ENCODE measurements at places on chromosomes 13 and 19. TPM values are rescaled to one million over a fixed set of nuclear protein-coding genes. Genes with fewer than 3 reads are reported as not detected.

GRCh38 chr13:107817647-107818287, 397.6 kb downstream of the LIG4 start:
- no peak overlapping the region for H3K27ac ChIP-seq
- no peak for DNase-seq
- H3K36me3 ChIP-seq: no peaks in the 10 kb centered on the region
- H3K4me1 ChIP-seq: no peaks in the 10 kb centered on the region
- no peak overlapping the region for H3K4me3 ChIP-seq

Gene SLC6A16
- total RNA-seq: 0.31 TPM

GRCh38 chr13:35832551-35832950, 298.6 kb downstream of the DCLK1 start:
- no peak for DNase-seq
- H3K4me1 ChIP-seq: no peaks in the 10 kb centered on the region
- H3K27ac ChIP-seq: no peak overlapping the region
- no peaks in the 10 kb centered on the region for H3K27me3 ChIP-seq
- H3K4me3 ChIP-seq: no peak overlapping the region
- H3K36me3 ChIP-seq: no peaks in the 10 kb centered on the region

DNA sequence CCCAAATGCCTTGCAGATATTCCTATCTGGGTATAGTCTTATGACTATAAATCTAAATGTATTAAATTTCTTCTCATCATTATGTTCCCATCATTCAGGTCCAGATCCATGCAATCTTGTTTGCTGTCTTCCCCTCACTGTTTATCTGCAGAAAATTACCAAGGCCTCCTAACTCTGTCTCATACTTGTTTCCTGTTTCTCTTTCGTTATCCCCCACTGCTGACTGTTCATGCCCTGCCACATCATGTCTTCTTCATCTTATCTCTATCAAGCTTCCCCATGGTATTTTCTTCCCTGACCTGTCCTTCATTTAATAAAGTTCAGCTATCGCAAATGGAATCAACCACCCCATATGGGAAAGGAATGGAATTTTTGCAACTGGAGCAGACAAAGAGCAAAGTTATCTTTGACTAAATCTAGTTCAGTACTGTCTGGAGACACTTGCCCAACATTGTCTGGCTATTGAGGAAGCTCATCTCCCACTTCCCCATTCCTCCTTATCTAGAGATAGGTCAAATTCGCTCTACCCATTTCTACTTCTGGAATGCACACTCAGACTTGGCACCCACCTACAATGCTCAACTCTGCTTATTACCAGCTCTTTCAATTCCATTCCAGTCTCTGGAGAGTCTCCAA, 1358.1 kb downstream of the EFNB2 start:
- no peak overlapping the region for H3K27ac ChIP-seq
- H3K4me1 ChIP-seq: no peaks in the 10 kb centered on the region
- DNase-seq: no peak
- H3K36me3 ChIP-seq: no peaks in the 10 kb centered on the region
- no peak overlapping the region for H3K4me3 ChIP-seq

DNA sequence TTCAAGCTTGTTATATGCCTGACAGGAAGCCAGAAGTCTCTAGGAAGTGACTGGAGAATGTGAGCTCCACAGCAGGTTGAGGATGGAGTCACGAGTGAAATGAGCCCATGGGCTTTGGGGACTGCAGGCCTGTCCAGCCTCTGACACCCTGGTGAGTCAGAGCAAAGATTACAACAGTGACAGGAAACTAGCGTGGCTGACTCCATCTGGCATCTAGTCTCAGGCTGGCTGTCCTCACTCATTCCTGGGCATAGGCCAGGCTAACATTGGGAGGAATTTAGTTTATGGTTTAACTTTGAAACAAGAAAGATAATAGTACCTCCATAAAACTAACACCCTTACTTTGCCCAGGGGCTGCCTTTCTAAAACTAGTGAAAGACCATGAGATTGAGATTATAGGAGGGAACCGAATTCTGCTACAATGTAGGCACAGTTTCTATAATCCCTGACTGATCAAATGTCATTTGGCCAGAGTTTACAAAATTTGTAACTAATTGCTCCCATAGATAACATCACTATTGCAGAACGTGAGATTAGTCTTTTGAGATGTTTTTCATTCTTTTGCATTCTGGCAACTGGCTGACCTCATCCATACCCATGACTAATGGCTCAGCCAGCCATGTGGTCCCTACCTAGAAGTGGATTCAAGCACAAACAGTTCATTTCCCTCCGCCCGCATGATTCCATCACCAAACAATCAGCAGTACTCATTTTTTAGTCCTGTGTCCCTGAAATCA, 28.4 kb downstream of the PSG1 start:
- no peaks in the 10 kb centered on the region for H3K4me1 ChIP-seq
- H3K36me3 ChIP-seq: no peaks in the 10 kb centered on the region
- no peak overlapping the region for H3K4me3 ChIP-seq
- H3K27me3 ChIP-seq: no peaks in the 10 kb centered on the region
- DNase-seq: peak; percentile 11
- H3K27ac ChIP-seq: no peak overlapping the region

Gene CYP4F8
- total RNA-seq: not detected

DNA sequence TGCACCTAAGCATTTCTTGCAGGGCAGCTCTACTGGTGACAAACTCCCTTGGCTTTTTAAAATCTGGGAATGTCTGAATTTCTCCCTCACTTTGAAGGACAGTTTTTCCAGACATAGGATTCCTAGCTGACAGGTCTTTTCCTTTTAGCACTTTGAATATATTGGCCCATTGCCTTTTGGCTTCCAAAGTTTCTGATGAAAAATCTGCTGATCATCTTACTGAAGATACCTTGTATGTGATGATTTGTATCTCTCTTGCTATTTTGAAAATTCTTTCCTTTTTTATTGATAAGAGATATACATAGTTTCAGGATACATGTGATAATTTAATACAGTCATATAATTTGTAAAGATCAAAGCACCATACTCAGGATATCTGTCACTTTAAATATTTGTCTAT, 211.1 kb downstream of the ZIC5 start:
- no peak overlapping the region for H3K27ac ChIP-seq
- H3K27me3 ChIP-seq: no peaks in the 10 kb centered on the region
- H3K4me3 ChIP-seq: no peak overlapping the region
- no peaks in the 10 kb centered on the region for H3K4me1 ChIP-seq
- no peaks in the 10 kb centered on the region for H3K36me3 ChIP-seq

DNA sequence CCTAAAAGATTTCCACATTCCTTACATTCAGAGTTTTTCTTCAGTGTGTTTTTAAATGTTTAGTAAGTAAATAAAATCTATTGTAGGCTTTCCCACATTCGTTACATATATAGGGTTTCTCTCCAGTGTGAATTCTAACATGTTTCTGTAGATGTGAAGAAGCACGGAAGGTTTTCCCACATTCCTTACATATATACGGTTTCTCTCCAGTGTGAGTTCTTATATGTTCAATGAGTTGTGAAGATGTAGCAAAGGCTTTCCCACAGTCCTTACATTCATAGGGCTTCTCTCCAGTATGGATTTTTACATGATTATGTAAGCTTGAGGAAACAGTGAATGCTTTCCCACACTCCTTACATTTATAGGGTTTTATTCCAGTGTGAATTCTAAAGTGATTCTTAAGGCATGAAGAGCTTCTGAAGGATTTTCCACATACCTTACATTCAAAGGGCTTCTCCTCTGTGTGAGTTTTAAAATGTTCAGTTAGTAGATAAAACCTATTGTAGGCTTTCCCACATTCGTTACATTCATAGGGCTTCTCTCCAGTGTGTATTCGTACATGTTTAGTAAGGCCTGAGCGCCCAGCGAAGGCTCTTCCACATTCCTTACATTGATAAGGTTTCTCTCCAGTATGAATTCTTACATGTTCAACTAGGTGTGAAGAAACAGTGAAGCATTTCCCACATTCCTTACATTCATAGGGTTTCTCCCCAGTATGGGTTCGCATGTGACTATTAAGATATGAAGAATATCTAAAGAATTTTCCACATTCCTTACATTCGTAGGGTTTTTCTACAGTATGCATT, 18.2 kb downstream of the ZNF121 start:
- H3K4me3 ChIP-seq: no peak overlapping the region
- no peaks in the 10 kb centered on the region for H3K27me3 ChIP-seq
- no peak overlapping the region for H3K27ac ChIP-seq
- no peaks in the 10 kb centered on the region for H3K4me1 ChIP-seq

- no peaks in the 10 kb centered on the region for H3K27me3 ChIP-seq
- DNase-seq: no peak
- no peak overlapping the region for H3K27ac ChIP-seq
- H3K4me1 ChIP-seq: no peaks in the 10 kb centered on the region
- H3K36me3 ChIP-seq: no peaks in the 10 kb centered on the region
These were observed 226.4 kb downstream of the SUCLA2 start for GRCh38 chr13:47774671-47774994.

Gene OVOL3
- not detected for total RNA-seq

DNA sequence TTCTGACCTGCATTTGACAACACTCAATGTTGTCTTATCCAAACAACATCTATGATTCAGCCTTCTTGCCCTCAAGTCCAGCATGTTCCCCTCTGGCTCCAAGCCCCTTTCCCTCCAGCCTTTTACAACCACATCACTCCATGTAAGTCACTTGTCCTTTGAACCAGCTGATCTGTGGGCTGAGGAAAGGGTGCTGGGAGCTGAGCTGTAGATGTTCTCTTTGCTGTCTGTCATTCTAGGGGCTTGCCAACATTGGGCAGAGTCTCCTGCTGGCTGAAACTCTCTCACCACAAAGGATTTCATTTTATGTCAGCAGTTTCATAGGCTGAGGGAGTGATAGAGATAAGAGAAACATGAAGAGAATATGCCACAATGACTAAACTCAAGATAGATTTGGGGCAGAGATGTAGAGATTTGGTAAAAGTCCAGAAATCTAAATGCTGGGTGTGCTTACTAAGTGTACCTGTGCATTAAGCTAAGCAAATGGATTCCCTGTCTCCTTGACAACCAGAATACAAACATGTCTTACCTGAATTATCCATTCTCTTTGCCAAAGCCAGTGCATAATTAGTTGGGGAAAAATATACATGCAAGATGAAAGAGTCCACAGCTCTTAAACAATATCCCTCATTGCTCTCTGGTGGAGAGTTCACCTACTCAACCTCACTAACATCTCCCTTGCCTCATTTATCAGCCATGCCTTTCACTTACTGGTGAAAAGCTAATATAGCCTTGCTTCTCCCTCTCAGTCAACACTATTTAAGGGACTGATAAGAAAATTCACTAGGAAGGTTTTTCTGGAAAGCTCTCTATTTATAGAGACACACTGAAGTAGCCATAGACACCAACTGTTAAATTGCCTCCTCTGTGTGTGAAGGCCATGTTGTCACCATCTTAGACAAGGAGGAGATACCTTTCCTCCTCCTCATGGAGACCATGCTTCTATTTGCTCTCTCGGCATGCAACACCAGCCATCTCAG, 175.5 kb upstream of the SERP2 start:
- no peak for DNase-seq
- H3K4me3 ChIP-seq: no peak overlapping the region
- H3K36me3 ChIP-seq: no peaks in the 10 kb centered on the region
- H3K27ac ChIP-seq: no peak overlapping the region
- peaks cover 17% of the 10 kb centered on the region for H3K4me1 ChIP-seq
- H3K27me3 ChIP-seq: no peaks in the 10 kb centered on the region

DNA sequence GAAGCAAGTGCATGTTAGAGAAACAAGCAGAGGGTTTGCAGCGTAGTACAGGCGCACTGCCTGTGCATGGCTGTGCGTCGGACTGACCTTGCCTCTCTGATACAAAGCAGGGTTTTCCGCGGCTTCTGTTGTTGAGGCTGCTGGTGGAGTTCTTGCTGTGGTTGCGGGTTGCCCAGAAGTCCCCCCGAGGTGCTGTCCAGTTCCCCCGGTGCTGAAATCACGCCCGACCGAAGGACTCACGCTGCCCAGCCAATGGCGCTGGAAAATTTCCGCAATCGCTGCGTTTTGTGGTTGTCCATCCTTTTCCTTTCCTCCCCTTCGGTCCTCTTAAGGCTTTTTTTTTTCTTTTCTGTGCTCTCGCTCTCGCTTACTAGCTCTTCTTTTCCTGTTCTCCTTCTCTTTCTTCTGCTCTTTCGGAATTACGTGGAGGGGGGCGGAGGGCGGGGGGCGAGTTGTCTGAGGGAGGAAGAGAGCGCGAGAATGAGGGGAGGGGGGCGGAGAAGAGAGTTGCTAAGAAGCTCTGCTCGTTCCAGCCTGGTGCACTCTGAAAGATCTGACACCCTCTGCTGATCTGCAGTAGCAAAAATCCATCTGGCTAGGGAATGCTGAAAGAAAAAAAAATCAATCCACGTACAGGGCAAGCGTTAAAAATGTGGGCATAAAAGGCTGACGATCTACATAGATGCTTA, at the start of gene SLITRK1:
SLITRK1 (minus strand) TSS at position 558 of the 689 bp plus-strand sequence. CDS start 967 bp downstream, outside the sequence.
- no peaks in the 10 kb centered on the region for H3K36me3 ChIP-seq
- no peak within 1 kb of the TSS for H3K4me3 ChIP-seq
- no peak for DNase-seq

GRCh38 chr19:2970201-2970835, 7.0 kb upstream of the TLE6 start:
- H3K4me1 ChIP-seq: peaks cover 5% of the 10 kb centered on the region
- DNase-seq: no peak
- no peak overlapping the region for H3K4me3 ChIP-seq
- peak overlapping the region; percentile 87 for H3K27ac ChIP-seq
- H3K27me3 ChIP-seq: no peaks in the 10 kb centered on the region

- no peaks in the 10 kb centered on the region for H3K36me3 ChIP-seq
- H3K4me1 ChIP-seq: no peaks in the 10 kb centered on the region
- DNase-seq: no peak
These were observed 35.5 kb downstream of the GAS6 start for GRCh38 chr13:113828282-113828825.

DNA sequence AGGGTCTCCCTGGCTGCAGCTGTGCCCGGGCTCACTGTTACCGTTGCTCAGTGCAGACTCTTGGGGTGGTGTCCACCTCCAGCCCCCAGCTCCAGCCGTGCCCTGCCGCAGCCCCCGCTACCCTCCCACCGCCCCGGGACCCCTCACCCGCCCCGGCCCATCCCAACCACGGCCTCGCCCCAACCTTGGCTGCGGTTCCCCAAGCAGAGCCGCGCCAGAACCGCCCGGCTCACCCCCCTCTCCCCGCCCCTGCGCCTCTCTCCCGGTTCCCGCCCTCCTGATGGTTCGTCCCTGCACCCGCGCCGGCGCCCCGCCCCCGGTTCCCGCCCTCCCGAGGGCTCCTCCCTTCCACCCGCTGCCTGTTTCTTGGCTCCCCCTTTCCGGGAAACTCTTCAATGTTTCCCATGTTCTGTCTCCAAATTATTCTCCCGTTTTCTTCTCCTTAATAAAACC, 40.3 kb downstream of the ANKRD10 start:
- no peaks in the 10 kb centered on the region for H3K27me3 ChIP-seq
- peaks cover 1% of the 10 kb centered on the region for H3K36me3 ChIP-seq
- peaks cover 16% of the 10 kb centered on the region for H3K4me1 ChIP-seq
- peak; percentile 90 for DNase-seq
- H3K27ac ChIP-seq: no peak overlapping the region
- peak overlapping the region; percentile 55 for H3K4me3 ChIP-seq

Data from heart left ventricle (tissue), 16 donors.